SK-N-SH (cell line): ENCODE measurements at places on chromosomes 4 and X.

GRCh38 chr4:6446538-6447451 is 25.6 kb downstream of the PPP2R2C start:
- no peak for DNase-seq

DNA sequence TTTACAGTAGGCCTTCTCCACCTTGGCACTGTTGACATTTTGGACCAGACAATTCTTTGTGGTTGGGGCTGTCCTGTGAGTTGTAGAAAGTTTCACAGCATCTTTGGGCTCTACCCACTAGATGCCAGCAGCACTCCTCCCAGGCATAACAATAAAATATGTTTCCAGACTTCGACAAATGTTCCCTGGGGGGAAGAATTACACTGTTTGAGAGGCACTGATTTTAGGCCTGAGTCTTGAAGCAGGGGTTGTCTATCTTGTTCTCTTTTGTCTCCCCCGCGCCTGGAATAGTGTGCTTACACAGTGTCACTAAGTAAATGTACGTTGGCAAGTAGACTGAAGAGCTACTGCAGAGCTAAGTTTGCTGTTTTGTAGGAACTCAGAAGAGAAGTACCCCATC is 254.4 kb upstream of the BOD1L1 start:
- DNase-seq, result no peak

- DNase-seq, result no peak
These were observed 40.2 kb upstream of the HS3ST1 start for GRCh38 chr4:11468901-11469300.

- no peak for DNase-seq
These were observed 48.1 kb upstream of the CPLX1 start for GRCh38 chr4:874056-874455.

- peak; percentile 6 for DNase-seq
These were observed 965 bp downstream of the TCEAL4 start for GRCh38 chrX:103586314-103586646.

- no peak for DNase-seq
These were observed 45.7 kb downstream of the SSX7 start for GRCh38 chrX:52608961-52609360.
